Umbilical cord (tissue), 2 donors: ENCODE measurements at places on chromosomes 7 and 10. TPM values are rescaled to one million over a fixed set of nuclear protein-coding genes. Genes with fewer than 3 reads are reported as not detected.

RBP4 gene
- total RNA-seq: 6.5 TPM

ERV3-1 gene
- 10.6 TPM for total RNA-seq

EBLN1 gene
- 3.6 TPM for total RNA-seq

LRRTM3 gene
- total RNA-seq: 6.5 TPM

DIP2C gene
- 24.8 TPM for total RNA-seq

DYDC2 gene
- 1.4 TPM for total RNA-seq

SPDYE11 gene
- 1.7 TPM for total RNA-seq

EPO gene
- total RNA-seq: not detected

GRCh38 chr10:16756561-16757221 lies 60.5 kb downstream of the RSU1 start:
- no peak for DNase-seq

DNA sequence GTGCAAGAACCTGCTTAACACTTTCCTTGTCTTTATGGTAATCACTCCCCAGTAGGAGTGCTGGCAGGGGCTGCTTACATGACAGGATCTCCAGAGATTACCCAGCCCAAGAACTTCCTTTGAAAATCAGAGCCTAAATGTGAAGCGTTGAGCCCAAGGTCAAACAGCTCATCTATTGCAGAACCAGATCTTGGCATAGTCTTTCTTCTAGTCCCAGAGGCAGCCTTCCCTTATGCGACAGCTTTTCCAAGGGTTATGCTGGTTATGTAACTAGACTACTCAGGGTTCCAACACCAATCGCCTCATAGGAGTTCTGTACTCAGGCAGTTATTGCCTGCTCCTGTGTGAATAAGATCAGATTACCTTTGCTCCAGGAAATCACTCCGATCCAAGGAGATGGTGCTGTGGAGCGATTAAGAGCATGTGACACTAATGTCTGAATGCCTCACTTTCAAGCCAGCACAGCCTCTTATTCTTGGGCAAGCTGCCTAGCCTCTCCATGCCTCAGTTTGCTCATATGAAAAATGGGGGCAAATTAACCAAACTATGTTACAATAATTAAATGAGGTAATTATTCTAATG lies 8.4 kb upstream of the LGI1 start:
- DNase-seq: peak; percentile 52

DNA sequence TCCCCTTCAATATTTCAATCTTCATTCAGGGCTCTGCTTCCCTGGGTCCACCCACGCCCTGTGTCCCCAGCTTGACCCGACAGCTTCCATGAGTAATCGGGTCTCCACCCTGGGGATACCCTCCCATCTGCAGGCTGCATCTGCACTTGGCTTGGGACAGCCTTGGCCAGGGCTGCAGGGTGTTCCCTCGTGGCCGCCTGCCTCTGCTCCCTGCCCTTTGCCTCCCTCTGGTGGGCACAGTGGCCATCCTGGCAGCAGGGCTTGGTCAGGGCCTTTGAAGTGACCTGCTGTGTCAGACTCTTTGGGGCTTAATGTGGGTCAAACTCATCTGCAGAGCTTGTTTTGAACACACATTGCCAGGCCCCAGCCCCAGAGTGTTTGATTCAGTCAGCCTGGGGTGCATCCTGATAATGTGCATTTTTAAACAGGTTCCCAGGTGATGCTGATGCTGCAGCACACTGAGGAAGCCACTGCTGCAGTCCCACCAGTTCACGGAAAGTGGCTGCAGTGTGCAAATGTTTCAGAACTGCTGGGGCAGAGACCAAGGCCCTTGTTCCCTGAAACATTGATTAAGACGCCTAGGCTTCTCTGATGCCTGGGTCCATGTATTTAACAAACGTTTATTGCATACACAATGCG lies 80.7 kb upstream of the SEC61G start:
- DNase-seq: peak; percentile 40

- DNase-seq: no peak
Observed at GRCh38 chr7:44066111-44066460, 719 bp upstream of the PGAM2 start.

- DNase-seq: no peak
Observed at GRCh38 chr10:45058992-45059561, 58.4 kb downstream of the ZNF22 start.

DNA sequence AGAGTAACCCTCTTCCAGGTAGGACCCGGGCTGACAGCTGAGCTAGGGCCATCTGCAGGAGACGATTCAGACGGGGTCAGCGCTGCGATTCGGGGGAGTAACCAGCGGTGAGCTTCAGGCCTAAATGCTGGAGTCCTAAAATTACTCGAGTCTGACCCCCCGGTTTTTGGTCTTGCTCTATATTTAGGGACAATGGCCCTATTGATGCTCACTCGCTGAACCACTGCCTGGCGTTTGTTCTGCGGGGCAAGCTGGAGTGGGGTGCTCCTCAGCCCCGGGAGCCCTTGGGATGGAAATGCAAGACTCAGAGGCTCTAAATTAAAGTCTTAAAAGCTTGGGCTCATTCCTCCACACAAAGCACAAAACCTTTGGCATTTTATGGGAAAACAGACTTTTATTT lies 120.0 kb downstream of the PRKAG2 start:
- no peak for DNase-seq

DNA sequence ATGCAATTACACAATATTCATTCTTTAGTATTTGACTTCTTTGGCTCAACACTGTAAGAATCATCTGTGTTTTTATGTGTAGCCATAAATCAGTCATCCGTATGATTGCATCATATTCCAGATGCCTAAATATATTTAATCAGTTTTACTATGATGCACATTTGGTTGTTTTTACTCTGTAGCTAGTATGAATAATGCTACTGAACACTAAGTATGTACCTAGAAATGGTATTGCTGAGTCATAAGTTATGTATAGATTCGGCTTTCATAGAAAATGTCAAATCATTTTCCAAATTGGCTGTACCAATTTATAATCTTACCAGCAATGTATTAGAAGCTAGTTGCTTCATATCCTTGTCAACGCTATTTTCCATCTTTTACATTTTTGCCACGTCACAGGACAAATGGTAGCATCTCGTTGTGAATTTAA lies 197.3 kb upstream of the PLXNA4 start:
- peak; percentile 79 for DNase-seq

DNA sequence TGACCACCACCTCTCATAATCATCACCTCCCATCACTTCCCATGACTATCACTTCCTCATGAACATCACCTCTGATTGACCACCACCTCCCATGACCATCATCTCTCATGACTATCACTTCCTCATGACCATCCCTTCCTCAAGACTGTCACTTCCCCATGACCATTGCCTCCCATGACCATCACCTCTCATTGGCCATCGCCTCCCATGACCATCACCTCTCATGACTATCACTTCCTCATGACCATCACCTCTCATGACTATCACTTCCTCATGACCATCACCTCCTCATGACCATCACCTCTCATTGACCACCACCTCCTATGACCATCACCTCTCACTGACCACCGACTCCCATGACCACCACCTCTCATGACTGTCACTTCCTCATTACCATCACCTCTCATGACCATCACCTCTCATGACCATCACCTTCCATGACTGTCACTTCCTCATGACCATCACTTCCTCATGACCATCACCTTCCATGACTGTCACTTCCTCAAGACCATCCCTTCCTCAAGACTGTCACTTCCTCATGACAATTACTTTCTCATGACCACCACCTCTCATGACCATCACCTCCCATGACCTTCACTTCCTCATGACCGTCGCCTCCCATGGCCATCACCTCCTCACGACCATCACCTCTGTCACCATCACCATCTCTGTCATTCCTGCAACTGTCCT lies 51.6 kb downstream of the PDGFA start:
- DNase-seq: no peak

- DNase-seq: peak; percentile 73
Observed at GRCh38 chr7:105691680-105692564, 110.6 kb upstream of the EFCAB10 start.

DNA sequence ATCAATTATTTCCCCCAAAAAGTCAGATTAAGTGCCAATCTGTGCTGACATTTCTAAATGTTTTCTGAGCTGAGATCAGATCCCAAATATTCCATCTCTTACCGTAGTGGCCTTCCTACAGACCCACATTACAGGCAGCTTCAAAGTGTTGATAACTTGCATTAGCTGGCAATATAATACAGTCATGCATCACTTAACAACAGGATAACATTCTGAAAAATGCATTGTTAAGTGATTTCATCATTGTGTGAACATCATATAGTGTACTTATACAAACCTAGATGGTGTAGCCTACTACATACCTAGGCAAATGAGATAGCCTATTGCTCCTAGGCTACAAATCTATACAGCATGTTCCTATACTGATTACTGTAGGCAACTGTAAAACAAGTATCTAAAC lies 22.4 kb downstream of the SLC25A13 start:
- no peak for DNase-seq

DNA sequence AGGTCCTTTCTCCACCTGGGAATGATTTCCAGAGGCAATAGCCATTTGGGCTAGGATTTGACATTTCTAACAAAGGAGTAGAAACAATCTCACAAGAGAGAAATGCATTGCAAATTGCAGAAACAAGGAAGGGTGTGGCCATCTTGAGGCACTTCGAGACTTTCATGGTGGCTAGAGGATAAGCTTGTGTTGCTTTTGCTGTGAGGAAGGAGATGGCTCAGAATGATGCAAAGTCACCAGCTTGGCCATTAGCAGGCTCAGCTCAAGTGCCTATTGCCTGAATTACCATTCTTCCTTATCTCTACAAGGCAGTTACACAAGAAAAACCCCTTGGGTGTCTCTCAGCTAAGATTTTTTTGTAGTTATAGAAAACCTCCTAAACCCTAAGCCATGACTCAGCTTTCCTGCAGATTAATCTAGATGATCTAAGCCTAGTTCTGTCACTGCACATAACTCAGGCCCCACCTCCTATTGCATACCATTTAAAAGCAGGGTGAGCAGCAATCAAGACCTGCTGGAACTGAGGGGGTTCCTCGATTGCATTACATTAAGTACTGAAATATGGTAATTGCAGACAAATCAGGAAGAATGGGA lies 683.1 kb downstream of the NRG3 start:
- DNase-seq: peak; percentile 48

- no peak for DNase-seq
Observed at GRCh38 chr10:44925224-44925623, 14.1 kb downstream of the TMEM72 start.

DNA sequence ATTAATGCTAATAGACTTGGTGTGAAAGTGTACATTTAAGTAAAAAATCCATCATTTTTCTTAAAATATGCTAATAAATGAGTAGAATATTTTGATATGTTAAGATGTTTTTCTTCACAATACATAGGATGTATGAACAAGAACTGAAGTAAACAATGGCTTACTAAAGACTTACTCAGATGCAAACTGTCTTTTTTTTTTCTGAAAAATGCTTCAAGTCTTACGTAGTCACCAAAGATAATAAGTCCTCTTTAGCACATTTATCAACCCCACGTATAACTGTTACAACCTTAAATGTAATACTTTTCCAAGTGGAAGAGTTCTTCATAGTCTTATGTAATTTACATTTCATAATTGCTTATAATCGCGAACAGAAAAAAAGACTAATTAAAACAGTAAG lies 54.8 kb downstream of the MDFIC start:
- no peak for DNase-seq

GRCh38 chr7:1043552-1044188 lies 676 bp upstream of the GPR146 start:
- DNase-seq: no peak
